Uterus (tissue), 4 donors: ENCODE measurements at places on chromosomes 6 and 20. TPM values are rescaled to one million over a fixed set of nuclear protein-coding genes. Genes with fewer than 3 reads are reported as not detected.

DNA sequence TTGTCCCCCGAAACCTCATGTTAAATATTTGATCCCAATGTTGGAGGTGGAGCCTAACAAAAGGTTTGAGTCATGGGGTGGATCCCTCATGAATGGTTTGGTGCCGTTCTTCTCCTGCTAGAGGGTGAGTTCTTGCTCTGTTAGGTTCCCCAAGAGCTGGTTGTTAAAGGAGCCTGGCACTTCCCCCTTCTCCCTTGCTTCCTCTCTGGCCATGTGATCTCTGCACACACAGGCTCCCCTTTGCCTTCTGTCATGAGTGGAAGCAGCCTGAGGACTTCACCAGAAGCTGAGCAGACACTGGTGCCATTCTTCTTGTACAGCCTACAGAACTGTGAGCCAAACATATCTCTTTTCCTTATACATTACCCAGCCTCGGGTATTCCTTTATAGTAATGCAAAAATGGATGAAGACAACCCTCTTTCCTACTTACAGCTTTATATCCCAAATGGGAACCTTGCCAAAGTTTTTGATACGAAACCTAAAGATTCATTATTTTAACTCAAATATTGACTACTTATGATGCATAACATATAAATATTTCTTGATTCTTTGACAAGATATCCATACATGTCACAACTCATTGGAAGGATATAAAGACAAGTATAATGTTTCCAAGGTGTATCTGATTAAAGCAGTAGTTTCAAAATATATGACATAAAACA is 61.0 kb downstream of the RNF182 start:
- no peaks in the 10 kb centered on the region for H3K4me1 ChIP-seq
- H3K27ac ChIP-seq: no peak overlapping the region
- H3K36me3 ChIP-seq: no peaks in the 10 kb centered on the region
- no peak overlapping the region for H3K4me3 ChIP-seq

DNA sequence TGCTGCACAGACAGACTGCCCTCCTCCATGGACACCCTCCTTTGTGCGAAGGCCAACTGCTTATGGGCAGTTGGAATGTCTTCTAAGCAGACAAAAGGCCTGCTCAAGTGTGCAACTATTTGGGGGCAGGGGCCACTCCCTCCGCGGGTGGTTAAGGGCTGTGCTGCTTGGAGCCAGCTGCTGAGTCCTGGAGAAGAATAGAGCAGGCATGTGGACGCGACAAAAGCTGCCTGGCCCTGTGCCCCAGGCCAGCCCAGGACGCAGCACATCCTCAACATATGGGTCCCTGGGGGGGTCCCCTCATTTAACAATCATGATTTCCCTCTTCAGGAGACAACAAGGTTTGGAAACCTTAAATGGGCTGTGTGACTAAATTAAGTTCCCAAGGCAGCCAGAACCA is 45.5 kb upstream of the ENTPD6 start:
- no peaks in the 10 kb centered on the region for H3K4me1 ChIP-seq
- no peaks in the 10 kb centered on the region for H3K27me3 ChIP-seq
- no peaks in the 10 kb centered on the region for H3K36me3 ChIP-seq
- H3K27ac ChIP-seq: no peak overlapping the region
- no peak for DNase-seq
- no peak overlapping the region for H3K4me3 ChIP-seq

- no peaks in the 10 kb centered on the region for H3K4me1 ChIP-seq
- no peak overlapping the region for H3K4me3 ChIP-seq
- no peak for DNase-seq
- no peaks in the 10 kb centered on the region for H3K36me3 ChIP-seq
- no peak overlapping the region for H3K27ac ChIP-seq
- H3K27me3 ChIP-seq: no peaks in the 10 kb centered on the region
These were observed 17.7 kb upstream of the MYB start for GRCh38 chr6:135163440-135163738.

DNA sequence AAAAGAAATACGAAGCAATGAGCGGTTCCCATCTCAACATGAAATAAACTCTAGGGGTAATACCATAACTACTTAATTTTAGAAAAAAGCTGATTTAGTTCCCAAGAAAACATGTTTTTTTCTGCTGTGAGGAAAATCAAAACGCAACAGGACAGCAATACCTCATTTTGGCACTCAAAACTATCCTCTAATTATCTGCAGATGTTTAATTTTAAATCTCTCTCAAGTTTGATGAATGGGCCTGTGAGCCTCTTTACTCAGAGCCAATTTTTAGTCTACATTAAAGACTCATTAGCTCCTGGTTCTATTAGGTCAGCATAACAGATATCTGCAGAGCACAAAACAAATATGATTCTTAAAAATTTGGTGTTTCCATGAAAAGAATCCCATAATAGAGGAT is 28.1 kb downstream of the RNF24 start:
- no peak for DNase-seq
- H3K36me3 ChIP-seq: no peaks in the 10 kb centered on the region
- H3K27ac ChIP-seq: no peak overlapping the region
- no peaks in the 10 kb centered on the region for H3K27me3 ChIP-seq
- H3K4me3 ChIP-seq: no peak overlapping the region

- H3K4me3 ChIP-seq: no peak overlapping the region
- no peak overlapping the region for H3K27ac ChIP-seq
- peak; percentile 11 for DNase-seq
- no peaks in the 10 kb centered on the region for H3K4me1 ChIP-seq
These were observed 70.8 kb downstream of the PYGB start for GRCh38 chr20:25318471-25319240.

DNA sequence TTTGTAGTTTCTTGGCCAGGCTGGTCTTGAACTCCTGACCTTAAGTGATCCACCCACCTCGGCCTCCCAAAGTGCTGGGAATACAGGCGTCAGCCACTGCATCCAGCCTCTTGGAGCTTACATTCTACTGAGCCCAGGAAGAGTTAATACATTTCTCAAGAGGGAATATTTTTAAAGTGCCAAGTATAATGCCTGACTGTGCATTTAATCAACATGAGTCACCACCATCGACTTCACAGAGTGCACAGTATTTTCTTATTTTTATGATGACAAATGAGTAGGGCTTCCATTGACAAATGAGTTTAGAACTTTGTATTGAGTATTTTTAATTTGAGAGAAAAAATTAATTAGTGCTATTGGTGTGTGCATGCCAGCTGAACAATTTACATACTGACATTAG is 72.2 kb downstream of the SASH1 start:
- H3K36me3 ChIP-seq: no peaks in the 10 kb centered on the region
- no peak overlapping the region for H3K4me3 ChIP-seq
- no peak overlapping the region for H3K27ac ChIP-seq
- no peaks in the 10 kb centered on the region for H3K27me3 ChIP-seq

DNA sequence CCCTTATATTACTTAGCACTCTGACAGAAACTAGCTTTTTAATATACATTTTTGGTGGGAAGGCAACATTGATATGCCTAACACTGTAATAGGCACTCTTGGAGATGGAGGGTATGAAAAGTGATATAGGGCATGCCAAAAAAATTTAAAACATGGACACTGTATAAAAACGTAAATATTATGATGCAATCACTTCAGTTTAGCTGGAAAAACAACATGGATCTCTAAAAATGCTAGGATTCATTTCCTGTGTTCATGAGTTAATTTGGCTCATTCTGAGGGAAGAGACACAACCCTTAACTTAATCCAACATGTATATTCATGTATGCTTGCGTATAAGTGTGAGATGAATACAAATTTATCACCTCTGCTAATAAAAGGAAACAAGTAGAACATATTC is 157.3 kb upstream of the TFAP2D start:
- H3K27ac ChIP-seq: no peak overlapping the region
- H3K4me1 ChIP-seq: no peaks in the 10 kb centered on the region
- no peak overlapping the region for H3K4me3 ChIP-seq
- H3K27me3 ChIP-seq: no peaks in the 10 kb centered on the region

- no peak overlapping the region for H3K27ac ChIP-seq
- no peak overlapping the region for H3K4me3 ChIP-seq
- peaks cover 5% of the 10 kb centered on the region for H3K4me1 ChIP-seq
These were observed 23.0 kb upstream of the NFATC2 start for GRCh38 chr20:51565298-51566144.

DNA sequence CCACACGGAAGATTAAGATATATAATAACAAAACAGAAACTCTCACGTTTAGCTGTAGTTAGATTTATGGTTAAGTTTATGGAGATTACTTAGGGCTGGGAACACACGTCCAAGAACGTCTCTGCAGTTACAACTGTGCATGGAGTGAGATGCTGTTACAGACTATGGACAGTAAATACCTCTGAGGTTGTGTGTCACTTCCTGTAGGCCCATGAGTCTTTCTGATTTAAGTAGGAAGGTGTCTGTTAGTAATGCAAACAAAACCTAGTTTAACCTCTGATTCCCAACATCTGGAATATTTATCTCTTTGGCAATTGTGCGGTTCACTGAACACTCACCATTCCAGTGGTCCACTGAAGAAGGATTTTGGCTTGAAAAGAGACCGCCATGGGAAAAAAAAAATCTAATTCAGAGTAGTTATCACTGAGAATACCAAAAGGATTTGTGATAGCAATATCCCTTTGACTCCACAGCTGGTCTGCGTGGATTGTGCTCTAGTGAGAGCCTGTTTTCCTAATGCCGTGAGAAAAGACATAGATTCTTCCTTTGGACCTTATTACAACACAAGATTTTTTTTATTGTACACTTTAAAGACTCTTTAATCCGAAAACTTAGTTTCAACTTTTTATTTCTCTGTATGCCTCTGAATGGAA is 478.2 kb upstream of the CITED2 start:
- no peaks in the 10 kb centered on the region for H3K27me3 ChIP-seq
- peak overlapping the region; percentile 42 for H3K27ac ChIP-seq
- DNase-seq: no peak
- no peak overlapping the region for H3K4me3 ChIP-seq
- H3K36me3 ChIP-seq: no peaks in the 10 kb centered on the region

GRCh38 chr6:157020881-157021343 is 243.7 kb downstream of the ARID1B start:
- DNase-seq: no peak
- H3K4me1 ChIP-seq: peaks cover 21% of the 10 kb centered on the region
- H3K27ac ChIP-seq: peak overlapping the region; percentile 99
- H3K27me3 ChIP-seq: no peaks in the 10 kb centered on the region

GRCh38 chr6:118776607-118777549 is 117.1 kb upstream of the ASF1A start:
- no peaks in the 10 kb centered on the region for H3K36me3 ChIP-seq
- no peak overlapping the region for H3K4me3 ChIP-seq
- peak; percentile 54 for DNase-seq
- no peaks in the 10 kb centered on the region for H3K4me1 ChIP-seq
- no peaks in the 10 kb centered on the region for H3K27me3 ChIP-seq

DNA sequence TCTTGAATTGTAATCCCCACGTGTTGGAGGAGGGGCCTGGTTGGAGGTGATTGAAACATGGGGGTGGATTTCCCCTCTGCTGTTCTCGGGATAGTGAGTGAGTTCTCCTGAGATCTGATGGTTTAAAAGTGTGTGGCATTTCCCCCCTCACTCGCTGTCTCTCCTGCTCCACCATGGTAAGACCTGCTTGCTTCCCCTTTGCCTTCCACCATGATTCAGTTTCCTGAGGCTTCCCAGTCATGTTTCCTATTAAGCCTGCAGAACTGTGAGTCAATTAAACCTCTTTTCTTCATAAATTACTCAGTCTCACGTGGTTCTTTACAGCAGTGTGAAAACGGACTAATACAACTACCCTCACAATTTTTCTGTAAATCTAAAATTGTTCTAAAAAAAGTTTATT is 26.8 kb upstream of the FAM184A start:
- no peaks in the 10 kb centered on the region for H3K4me1 ChIP-seq
- H3K27me3 ChIP-seq: no peaks in the 10 kb centered on the region
- no peak for DNase-seq
- H3K36me3 ChIP-seq: no peaks in the 10 kb centered on the region
- no peak overlapping the region for H3K27ac ChIP-seq
- no peak overlapping the region for H3K4me3 ChIP-seq

SYNJ2 gene
- 10.0 TPM for total RNA-seq

FILIP1 gene
- 15.0 TPM for total RNA-seq

COX4I2 gene
- total RNA-seq: not detected

SLC17A1 gene
- total RNA-seq: not detected

GSTA4 gene
- total RNA-seq: 7.7 TPM

FLOT1 gene
- 71.2 TPM for total RNA-seq

ZNF184 gene
- total RNA-seq: 12.9 TPM

GABRR2 gene
- total RNA-seq: 0.95 TPM

DHX35 gene
- 23.5 TPM for total RNA-seq
